ENCODE measurements at places on chromosomes 4 and X.

DNA sequence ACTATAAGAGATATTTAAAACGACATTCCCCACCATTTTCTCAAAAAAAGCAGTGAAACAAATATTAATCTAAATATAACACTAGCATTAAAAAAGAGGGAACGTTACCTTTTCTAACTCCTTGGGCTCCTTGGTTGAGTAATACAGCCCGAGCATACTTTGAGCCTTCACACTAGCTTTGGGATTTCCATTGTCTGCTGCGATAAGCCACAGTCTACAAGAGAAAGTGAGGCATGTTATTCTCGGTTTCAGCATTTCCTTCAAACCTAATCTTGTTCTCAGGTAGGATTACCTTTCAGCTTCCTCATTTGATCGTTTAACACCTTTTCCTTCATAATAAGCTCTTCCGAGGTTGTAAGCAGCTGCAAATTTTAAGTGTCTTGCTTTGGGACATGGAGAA lies 21.7 kb downstream of the LRP2BP start:
- DNase-seq = no peak

DNA sequence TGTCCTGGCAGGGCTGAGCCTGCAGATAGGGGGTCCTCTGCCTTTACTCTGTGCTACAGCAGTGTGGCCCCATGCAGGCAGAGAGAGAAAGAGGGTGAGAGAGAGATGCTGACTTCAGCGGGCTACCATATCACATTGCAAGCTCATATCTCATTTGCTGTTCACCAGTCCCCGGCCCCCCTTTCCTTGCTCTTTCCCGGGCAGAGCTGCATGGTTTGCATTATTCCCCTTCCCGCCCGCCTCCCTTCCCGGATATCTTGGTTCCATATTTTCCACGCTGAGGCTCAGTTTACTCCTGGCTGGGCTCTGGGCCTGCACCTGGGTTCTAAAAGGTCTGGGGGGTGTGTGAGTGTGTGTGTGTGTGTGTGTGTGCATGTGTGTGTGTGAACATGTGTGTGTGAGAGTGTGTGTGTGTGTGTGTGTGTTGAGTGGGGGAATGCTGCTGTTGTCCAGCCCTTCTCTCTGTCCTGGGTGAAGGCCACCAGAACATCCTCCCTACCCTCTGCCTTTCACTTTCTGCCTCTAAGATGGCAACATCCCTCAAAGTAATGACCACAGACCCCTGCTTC lies 63.5 kb downstream of the PJA1 start:
- no peak for DNase-seq

GRCh38 chrX:136380010-136380769 lies 79.4 kb downstream of the ADGRG4 start:
- DNase-seq = no peak

DNA sequence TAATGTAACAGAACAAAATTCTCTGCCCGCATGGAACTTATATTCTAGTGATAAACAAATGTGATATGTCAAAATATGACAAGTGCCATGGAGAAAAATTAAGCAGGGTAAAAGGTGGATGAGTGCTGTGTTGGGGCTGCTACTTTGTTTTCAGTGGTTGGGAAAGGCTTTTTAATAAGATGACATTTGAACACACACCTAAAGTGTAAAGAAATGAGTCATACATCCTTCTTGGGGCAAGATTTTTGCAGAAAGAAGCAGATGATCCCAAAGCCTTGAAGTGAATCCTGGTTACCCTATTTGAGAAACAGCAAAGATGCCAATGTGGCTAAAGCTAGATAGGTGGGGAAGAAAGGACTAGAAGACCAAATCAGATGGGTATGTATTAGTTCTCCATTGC lies 564.1 kb downstream of the INPP4B start:
- DNase-seq = no peak

- DNase-seq = no peak
Measured at GRCh38 chrX:14819769-14820168, 53.1 kb downstream of the FANCB start.

DNA sequence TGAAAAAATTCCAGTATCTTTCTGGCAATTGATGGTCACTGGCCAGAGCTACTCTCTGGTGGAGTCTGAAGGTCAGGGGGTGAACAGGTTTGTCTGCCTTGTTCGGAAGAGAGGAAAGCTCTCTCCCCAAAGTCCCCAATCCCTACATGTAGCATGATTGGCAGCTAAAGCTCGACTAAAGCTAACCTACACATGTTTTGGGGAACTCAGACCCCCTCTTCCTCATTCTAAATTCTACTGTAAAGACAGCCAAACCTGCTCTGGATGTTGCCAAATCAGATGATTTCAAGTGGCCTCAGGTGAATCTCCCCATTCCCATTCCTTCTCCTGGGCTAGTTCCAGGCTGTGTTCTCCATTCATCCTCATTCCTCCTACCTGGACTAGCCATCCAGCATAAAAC lies 84.1 kb downstream of the MSN start:
- no peak for DNase-seq

- DNase-seq = no peak
Measured at GRCh38 chr4:25069014-25069413, 38.3 kb upstream of the LGI2 start.

DNA sequence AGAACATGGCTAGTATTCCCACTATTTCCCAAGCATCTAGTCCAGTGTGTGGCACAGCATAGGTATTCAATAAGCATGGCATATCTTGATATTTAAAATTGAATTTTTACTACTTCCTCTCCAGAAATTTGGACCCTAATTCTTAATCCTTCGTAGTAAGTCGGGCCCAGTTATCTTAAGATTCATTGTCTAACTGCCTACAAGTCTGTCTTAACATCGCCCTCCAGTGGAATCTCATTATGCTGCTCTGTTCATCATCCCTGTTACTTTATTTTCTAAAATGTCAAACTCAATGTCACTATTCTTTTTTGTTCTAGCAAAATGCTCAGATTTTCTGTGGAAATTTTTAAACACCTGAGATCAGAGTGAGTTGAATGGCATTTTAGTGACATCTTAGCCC lies 606.2 kb downstream of the KLHL13 start:
- DNase-seq = no peak

- DNase-seq = peak; percentile 16
Measured at GRCh38 chr4:40055863-40056715, 561 bp upstream of the N4BP2 start.

DNA sequence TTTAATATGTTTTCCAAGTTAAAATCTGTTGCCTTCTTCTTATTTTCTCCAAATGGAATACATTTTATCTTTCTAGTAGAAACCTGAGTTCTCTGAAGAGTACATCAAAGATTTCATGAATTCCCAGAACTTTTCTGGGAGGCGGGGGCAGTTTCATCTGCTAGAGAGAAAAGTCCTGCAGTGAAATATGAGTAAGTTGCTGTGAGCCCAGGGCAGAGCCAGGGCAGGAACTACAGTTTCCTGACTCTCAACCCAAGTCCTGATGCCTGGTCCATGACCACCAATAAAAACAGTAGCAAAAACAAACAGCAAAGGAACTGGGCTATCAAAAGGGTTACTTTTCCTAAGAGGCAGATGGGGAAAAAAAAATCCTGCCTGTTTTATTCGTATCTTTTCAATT lies 239.4 kb upstream of the CTSO start:
- DNase-seq = no peak

DNA sequence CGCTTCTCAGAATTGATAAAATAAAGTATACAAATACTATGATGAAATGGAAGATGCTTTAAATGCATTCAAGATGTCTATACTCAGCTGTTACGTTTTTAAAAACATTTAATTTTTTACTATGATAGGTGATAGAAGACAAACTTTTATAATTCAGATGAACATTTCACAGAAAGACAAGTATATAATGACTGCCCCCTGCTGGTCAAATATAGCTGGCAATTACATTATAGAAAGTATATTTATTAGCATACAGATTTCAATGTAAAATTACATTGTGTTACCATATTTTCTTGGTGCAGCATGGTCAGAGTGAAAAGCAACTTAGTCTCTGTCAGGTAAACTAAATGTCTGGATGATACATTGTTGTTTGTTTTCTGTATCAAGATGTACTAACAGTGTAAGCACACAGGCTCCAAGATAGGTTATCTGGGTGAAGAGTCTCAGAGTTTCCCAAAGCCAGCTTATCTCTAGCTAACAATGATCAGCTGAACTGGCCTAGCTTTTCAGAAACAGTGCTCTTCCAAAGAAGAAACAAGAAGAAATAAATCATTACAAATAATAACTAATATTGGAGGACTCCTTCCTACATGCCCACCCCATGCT lies 54.1 kb downstream of the SRPX start:
- no peak for DNase-seq

DNA sequence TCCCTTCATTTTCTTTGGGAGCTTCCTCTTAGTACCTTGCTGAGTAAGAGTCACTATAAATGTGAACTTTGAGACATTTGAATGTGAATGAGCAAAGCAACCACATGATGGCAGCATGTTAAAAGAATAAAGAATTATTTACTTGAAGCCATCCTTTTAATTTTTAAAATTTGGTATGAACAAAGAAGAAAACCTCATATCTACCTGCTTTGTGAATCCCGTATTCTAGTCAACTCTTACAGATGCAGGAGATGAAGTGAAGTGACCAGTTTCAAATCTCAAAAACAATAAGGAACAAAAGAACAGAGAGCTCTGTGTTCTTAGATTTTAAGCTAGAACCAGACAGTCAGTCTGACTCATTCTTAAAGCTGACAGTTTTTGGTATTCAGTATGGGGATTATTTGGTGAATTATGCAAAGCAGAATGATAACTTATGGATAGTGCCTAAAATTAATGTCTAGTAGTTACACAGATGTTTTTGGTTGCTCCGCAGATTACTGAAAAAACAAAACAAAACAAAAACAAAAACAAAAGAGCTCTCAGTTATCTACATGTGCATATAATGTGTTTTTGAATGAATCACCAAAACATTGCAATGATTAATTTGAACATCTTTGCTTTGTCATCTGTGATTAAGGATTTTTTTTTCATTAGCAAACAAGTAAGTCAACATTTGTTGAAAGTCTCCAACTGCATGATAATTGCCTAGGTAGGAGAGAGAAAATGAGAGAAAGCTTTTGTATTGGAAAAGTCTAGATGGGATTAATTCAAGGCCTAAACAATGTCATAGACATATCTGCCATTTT lies 48.2 kb upstream of the H2AZ1 start:
- DNase-seq = no peak

DNA sequence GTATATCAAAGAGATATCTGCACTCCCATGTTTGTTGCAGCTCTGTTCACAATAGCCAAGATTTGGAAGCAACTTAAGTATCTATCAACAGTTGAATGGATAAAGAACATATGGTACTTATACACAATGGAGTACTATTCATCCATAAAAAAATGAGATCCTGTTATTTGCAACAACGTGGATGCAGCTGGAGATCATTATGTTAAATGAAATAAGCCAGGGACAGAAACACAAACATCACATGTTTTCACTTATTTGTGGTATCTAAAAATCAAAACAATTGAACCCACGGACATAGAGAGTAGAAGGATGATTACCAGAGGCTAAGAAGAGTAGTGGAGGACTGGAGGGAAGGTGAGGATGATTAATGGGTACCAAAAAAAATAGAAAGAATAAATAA lies 14.2 kb downstream of the IQCM start:
- DNase-seq = no peak

DNA sequence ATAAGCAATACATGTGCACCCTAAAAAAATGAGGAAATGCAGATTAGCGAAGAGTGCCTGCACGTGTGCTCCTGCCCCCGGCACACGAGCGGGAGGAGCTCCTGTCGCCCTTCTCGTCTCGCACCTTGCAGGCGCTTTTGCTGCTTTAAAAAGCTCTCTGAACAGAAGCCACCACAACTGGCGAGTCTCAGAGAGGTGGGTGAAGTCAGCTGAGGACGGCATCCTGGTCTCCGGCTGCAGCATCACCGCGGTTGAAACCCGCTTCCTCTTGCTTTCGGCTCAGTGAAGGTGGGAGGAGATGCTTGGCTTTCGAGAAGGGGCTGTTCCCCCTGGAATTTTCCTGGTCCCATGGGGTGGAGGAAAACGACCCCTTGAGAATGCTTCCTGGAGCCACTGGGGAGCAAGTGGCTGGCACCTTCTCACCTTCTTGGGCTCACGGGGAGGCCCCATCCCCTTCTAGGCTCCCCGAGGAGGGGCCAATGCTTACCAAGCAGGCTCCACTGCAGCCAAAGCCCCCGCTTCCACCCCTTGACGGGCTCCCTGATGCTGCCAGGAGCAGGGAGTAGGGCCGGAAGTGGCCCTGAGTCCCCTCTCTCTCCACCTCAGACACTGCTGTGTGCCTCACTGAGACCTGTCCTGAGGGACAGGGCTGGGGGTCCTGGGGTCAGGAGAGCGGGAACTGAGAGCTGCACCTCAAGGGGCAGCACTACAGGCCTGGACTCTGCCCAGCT lies 29.2 kb upstream of the MXD4 start:
- peak; percentile 74 for DNase-seq

- DNase-seq = peak; percentile 25
Measured at GRCh38 chr4:121156822-121157769, 7.0 kb downstream of the TNIP3 start.

DNA sequence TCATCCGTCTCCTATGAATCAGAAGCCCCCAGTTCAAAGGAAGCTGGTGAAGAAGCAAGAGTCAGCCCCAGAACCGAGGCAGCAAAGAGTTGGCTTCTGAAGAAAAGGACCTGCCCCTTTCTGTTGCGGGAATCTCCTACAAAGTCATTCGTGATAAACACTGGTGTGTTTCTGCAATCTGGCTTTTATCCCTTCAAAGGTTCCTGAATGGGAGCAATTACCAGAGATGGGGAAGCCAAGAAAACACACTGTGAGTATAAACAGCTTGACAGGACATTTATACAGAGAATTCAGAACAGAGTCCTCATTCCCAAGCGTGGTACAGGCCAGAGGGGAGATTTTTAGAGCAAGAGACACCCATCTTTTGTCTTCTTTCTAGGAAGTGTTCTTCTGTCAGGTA lies 226.8 kb upstream of the LNX1 start:
- no peak for DNase-seq

DNA sequence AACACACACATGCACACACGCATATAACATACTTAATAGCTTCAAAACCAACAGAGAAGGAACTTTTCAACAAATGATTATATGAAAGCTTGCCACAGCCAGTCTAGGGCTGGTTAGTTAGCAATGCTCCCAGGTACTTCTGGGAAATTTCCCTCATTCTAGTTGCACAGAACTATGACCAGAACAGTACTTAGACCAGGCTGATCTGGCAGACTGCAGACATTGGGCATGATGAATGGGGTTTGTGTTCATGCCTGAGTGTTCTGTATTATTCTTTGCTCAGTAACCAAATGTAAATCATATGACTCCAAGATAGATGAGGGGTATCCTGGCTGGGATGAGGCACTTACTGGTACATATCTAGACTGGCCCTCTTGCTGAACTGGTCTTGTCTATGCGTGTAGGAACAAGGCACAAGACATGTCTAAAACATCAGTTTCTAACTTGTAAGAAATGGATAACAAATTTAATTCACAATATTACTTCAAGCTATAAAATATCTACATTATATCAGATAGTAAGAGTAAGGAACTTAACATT lies 50.3 kb upstream of the GEMIN8 start:
- no peak for DNase-seq

- no peak for DNase-seq
Measured at GRCh38 chr4:2433609-2434350, 15.0 kb downstream of the CFAP99 start.

GRCh38 chrX:19867938-19868337 lies 19.5 kb downstream of the SH3KBP1 start:
- DNase-seq = no peak

- DNase-seq = no peak
Measured at GRCh38 chr4:86481440-86481839, 112.7 kb upstream of the PTPN13 start.

GRCh38 chr4:92235731-92236130 lies 68.0 kb upstream of the GRID2 start:
- no peak for DNase-seq

Data from T-helper 1 cell (primary cell).